ENCODE measurements at places on chromosomes 5 and 9.

GRCh38 chr9:128072144-128073021 lies 4.4 kb downstream of the SLC25A25 start:
- peak; percentile 40 for DNase-seq

GRCh38 chr5:156021866-156022265 lies 305.1 kb upstream of the SGCD start:
- no peak for DNase-seq

- DNase-seq = no peak
Observed at GRCh38 chr5:132825834-132826391, 4.5 kb downstream of the SHROOM1 start.

DNA sequence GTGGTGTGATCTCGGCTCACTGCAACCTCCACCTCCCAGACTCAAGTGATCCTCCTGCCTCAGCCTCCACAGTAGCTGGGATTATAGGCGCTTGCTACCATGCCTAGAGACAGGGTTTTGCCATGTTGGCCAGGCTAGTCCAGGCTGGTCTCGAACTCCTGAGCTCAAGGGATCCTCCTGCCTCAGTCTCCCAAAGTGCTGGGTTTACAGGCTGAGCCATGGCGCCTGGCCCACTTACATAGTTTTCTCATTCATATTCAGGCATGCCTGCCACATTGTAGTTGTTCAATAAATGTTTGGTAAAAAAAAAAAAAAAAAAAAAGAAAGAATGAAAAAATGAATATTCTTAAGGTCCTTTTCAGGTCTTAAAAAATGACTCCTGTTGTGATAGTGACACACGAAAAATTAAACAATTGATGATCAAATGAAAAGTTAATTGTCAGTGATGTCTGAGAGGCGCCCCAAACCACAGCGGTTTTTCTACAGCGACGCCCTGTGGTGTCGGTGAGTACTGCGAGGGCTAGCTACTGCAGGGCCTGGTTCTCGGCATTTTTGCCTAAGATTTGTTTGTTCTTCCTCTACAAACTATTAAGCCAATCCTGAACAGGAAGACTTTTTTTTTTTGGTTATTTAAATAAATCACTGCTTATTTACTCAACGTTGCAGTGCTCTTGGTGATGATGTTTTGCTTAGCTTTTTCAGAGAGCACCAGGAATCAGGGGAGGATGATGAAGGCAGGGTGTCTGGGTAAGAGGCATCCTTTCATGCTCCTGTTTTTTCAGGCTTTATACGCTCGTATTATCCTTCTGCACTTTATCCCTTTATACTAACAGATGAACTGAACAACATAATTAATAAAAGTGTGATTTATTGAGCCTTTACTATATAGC lies 67.0 kb upstream of the DPYSL3 start:
- DNase-seq = no peak

DNA sequence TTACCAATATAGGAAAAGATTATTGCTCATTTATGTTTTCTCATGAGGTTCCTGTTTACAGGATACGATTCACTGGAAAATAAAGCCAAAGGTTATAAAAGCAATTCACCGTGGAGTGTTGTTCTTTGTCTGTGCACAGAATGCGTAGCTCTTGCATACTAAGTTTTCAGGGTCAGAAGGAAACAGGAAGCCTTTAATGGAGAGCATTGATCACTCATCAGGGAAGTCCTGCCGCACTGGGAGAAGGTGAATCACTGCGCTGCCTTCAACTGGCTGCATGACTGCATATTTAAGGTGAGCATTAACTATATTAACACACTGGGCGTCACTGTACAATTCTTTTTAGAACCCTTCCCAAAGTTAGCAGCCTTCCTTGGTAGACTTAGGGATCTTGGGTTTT lies 74.1 kb upstream of the SYK start:
- no peak for DNase-seq

DNA sequence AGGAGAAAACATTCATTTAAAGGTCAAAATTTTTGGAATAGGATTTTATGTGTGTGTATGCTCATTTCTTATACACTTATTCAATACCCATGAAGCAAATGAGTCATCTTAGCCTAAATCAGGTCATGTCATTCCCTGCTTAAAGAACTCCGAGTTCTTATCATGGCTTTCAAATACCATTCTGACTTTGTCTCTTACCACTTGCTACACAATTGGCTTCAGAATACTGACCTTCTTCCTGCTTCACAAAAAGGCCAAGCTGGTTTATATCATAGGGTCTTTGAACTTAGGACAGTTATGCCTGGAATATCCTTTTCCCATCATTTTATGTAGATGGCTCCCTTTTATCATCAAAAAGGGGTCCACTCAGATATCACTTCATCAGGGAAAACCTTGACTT lies 652.2 kb upstream of the WWC1 start:
- DNase-seq = no peak

- no peak for DNase-seq
Observed at GRCh38 chr5:154741415-154741814, 13.8 kb upstream of the LARP1 start.

- DNase-seq = no peak
Observed at GRCh38 chr5:60488466-60489130, 211.4 kb downstream of the DEPDC1B start.

DNA sequence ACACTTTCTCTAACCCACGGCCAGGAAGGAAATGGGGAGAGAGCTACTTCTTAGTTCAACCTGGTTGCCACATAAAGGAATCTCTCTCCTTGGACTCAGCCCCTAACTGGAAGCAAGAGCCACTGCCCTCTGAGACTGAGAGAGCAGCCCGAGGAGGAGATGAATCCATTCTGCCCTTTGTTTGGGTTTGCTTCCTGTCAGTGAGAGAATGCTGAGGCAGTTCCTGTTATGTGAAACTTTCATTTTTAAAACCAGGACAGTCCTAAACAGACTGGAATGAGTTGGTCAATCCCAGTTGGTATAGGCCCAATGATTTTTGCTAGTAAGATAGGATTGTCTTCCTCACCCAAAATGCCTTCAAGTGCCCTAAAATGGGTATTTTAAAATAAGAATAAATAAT lies 205.1 kb downstream of the NTRK2 start:
- no peak for DNase-seq

All from occipital lobe (tissue), 3 donors.